Occipital lobe (tissue), 3 donors: ENCODE measurements at places on chromosomes 5 and 9.

DNA sequence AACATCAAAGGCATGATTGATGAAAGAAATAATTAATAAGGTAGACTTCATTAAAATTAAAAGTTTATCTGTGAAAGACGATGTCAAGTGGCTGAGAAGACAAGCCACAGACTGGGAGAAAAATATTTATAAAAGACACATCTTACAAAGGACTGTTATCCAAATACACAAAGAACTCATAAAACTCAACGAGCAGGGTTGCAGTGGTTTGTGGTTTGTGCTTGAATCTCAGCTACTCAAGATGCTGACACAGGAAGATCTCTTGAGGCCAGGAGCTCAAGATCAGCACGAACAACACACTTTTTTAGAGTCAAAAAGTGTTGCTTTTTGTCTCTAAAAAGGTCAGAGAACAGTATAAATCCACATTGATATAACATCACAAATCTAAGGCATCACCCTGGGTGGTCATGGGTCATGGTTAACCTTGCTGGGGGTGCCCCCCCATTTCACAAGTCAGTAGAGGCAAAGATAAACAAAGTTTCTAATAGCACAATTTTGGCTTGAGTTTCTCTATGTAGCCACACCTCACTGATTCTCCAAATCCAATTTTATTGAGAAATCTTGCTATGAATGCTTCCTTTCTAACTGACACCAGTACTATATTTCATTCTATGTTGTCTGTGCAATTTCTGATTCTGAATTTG, 342.9 kb upstream of the RPS23 start:
- DNase-seq = no peak

DNA sequence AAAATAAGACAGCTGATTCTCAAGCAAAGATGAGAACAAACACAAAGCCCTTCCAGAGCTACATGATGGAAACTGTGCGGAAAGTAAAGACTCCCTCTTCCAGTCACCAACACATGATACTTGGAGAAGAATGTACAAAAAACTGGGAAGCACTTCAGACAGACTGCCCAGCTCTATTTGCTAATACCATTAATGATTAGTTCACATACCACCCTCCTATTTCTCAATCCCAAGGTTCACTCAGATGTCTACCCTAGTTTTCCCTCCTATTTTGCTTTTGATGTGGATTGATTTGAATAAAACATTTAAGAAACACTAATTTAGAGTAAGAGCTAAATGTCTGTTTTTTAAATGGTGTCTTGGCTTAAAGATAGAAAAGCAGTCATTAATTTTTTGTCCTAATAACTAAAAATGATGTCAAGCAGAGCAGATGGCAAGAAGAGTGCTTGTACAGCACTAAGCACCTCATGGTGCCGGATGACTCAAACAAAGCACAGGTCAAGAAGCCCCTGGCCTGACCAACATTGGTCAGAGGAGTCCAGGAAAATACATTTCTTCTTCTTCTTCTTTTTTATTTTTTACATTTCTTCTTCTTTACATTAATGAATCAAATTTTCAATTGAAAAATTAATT, 639.4 kb downstream of the PDE4D start:
- no peak for DNase-seq

DNA sequence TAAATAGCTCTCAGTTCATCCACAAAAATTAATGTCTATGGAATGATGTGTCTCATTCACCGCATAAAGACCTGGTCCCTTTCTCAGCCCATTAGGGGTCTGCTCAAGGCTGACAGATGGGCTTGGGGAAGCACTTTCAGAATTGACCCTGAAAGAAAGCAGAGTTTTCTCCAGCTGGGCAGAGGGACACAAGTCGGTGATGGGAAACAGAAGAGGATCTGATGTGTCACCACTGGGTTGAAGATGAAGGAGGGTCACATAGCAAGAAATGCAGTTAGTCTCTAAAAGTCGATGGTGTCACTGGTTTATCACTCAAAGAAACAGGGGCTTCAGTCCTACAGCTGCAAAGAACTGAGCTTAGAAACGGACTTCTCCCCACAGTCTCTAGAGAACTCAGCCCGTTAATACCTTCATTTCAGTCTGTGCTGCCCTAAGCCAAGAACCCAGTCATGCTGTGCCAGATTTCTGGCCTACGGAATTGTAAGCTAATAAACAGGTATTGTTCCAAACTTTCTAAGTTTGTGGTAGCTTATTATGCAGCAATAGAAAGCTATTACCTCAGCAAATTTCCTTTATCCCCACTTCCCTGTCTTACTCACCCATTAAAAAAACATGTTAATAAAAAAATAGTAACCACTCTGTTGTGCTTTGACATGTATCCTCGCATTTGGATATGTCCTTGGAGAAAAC, 64.6 kb downstream of the ADAMTS12 start:
- DNase-seq = no peak

GRCh38 chr5:172129256-172129910, 58.6 kb downstream of the STK10 start:
- no peak for DNase-seq

- DNase-seq = peak; percentile 66
Measured at GRCh38 chr9:132901858-132902831, 23.4 kb downstream of the SPACA9 start.

DNA sequence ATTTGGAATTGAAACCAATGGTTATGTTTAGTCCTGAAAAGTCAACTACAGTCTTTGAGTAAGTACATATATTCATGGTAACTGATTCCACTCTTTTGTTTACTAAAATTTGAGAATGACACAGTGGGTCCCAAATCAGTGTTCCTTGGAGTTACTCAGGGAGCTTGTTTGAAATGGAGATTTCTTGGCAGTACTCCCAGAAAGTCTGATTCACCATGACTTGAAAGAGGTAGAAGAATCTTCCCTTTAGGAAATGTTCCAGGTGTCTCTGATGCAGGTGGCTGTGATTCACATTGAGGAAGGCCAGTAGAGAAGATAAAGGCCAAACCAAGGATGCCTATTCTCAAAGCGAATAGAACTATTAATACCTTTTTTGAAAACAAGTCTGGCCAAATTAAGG, 1078.3 kb downstream of the CDH12 start:
- no peak for DNase-seq

- DNase-seq = no peak
Measured at GRCh38 chr9:115262952-115263351, 145.0 kb upstream of the TNC start.

DNA sequence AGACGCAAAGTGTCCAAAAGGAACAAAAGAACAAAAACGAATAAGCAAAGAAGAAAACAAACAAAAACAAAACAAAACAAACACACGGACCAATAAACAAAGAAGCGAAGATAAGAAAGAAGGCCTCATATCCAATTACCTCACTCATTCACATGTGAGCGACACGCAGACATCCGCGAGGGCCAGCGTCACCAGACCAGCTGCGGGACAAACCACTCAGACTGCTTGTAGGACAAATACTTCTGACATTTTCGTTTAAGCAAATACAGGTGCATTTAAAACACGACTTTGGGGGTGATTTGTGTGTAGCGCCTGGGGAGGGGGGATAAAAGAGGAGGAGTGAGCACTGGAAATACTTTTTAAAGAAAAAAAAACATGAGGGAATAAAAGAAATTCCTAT, 28.3 kb upstream of the WWC1 start:
- no peak for DNase-seq

GRCh38 chr5:36174119-36174518, 22.2 kb downstream of the SKP2 start:
- no peak for DNase-seq

- DNase-seq = no peak
Measured at GRCh38 chr9:99557816-99558215, 263.9 kb upstream of the NR4A3 start.

DNA sequence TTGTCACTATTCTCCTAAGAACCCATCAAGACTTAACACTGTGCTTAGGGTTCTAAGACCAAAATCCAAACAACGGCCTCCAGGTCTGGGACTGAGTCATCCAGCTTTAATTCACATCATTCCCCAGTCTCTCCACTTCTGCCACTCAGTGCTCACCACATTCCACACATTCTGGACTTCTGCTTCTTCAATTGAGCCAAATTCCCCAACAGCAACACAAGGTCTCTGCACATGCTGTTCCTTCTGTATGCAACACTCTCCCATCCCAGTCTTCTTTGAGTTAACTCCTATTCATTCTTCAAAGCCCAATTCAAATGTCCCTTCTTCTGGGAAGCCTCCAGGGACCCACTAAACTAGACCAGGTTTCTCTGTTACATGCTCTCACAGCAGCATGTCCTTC, 97.8 kb downstream of the GPR21 start:
- DNase-seq = no peak

GRCh38 chr5:158155067-158155466, 296.1 kb upstream of the CLINT1 start:
- DNase-seq = no peak

GRCh38 chr9:13942695-13943094, 371.2 kb downstream of the NFIB start:
- DNase-seq = peak; percentile 13

DNA sequence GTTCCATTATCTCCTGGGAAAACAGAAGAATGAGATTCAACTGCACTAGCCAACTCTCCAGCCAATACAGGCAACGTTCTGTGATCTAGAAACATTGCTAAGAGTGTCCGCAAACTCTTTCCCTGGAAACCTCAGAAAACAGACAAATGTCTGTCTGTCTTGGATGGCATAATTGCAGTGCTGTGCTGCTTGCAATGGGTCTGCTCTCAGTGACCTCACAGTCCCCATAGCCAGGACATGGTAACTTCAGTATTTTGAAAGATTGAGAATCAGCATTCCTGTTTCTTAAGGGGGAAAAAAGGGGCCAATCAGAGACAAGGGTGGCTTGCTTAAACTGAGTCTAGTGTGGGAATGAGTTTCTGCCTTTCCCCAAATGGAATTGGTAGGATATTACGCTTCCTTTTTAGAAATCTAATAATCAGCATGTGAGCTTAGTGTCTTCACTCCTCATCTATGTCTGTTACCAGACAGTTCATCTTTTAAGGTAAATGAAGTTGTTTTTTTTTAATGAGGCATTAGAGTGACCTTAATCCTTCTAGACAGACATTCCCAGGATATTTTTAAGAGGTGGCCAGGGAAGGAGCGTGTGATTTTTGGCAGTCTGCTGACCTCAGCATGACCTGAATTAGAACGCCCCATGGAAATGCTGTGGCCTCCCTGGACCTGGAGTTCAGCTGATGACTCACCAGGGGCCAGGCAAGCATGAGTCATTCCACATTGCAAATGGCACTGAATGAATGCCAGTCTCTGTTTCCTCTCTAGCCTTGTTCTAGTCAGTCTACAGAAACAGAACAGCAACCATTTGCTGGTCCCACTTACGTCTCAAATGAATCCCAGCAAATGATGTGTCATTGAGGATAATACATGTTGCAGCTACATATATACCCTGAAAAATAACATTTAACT, 210.2 kb upstream of the ACTBL2 start:
- DNase-seq = peak; percentile 74

DNA sequence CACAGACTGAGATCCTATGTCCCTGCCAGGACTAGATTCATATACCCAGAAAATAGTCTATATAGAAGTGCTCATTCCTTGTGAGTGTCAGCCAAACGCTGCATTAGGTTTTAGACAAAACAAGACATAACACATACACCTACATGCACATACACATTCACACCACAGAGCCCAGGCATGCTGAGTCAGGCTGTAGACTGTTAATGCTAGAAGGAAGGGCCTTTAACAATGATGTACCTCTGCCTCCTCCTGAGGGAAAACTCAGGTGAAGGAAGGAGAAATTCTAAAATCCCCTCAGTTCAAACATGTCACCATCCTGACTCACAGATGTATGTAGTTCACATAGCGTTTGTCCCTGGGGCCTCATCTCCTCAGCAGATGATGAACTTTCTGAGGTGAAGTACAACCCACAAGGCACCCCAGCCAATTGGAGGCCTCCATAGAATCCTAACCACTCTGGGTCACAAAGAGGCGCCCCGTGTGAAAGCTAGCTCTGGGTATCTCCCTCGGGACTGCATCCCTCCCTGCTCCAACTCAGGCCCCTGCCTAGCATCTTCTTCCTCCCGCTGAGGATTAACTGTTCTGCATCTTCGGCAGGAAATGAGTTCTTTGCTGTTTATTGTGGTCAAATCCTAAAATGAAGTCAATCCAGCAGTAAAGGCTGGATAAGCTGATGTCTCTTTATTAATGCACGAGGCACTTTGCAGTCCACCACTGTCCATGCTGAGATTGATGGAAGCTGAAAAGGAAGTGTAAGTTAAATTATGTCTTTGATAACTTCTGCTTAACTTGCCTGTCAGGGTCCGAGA, 40.8 kb upstream of the FSTL4 start:
- DNase-seq = no peak

DNA sequence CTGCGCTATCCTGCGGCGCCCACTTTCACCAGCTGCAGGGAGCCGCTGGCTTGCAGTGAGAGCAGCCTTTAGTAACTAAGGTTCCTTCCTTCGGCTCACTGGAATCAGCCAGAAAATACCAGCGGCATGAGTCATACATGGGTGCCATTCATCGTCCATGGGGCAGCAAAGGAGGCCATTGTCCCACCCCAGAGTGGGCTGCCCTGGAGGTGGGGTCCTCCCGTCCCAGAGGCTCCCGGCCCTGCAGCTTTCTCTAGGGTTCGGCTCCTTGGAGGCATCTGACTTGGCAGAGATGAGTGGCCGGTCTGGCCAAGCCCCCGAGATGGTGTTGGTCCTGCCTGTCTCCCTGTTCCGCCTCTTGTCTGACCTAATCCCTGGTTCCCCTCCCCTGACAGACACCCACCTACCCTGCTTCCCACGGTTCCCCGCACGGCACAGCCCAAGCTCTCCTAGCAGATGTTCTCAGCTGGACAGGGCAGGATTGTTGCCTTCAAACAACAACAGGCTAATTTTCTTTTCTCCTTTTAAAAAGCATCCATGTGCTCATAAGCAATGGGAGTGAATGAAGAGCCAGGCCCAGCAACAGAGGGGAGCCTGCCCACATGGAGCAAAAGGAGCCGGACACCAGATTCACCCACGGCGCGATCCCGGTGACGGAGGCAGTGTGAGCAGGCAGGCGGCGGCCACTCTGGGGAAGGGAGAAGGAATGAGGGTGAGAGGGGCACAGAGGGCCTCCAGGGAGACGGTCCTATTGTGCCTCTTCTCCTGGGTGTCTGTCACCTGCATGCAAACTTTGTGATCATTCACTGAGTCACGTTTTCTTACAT, 97.0 kb upstream of the COL5A1 start:
- DNase-seq = no peak
